ENCODE measurements at places on chromosomes 1 and 21.

GRCh38 chr1:17616731-17617279 is 77.3 kb downstream of the ARHGEF10L start:
- DNase-seq: no peak

DNA sequence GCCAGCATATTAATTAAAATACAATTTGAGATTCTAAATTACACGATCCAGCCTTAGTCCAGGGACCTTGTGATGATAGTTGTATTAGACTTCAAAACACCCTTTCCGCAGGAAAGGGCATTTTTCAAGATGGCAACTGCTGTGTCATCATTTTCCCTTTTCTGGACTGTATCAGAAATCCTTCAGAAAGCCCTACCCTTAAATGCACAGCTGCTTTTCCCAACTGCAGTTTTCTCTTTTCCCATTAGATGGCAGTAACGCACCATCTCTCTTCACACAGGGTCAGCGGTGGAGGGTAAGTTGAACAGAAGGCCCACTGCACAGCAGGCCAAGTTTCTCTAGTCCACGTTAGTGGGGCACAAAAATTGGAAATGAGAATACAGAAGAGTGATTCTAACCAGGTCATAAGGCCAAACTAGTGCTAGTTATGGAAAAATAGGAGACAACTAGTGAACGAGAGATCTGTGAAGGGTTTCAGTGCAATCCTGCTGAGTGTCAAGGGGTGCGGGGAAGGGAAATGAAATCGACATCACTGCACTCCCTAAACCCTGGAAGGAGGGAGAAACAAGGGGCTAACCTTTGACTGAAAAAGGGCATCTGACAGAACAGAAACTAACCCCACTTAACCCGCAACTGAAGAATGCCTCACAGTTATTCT is 22.1 kb upstream of the TDRD10 start:
- DNase-seq: peak; percentile 82

- no peak for DNase-seq
Measured at GRCh38 chr21:15370462-15370975, 305.7 kb upstream of the NRIP1 start.

DNA sequence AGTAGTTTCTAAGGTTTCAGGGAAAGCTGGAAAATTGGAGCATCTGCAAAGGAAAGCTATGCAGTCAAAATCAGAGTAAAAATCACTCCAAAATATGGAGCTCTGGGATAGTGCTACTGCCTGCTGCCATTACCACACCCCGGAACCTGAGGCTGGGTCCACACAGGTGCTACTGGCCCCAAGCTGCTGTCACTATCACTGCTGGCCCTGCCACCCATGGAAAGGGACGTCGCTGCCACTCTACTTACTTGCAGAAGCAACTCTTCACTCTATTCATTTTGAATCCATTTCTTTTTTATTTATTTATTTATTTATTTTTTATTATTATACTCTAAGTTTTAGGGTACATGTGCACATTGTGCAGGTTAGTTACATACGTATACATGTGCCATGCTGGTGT is 60.3 kb upstream of the RGS18 start:
- DNase-seq: no peak

DNA sequence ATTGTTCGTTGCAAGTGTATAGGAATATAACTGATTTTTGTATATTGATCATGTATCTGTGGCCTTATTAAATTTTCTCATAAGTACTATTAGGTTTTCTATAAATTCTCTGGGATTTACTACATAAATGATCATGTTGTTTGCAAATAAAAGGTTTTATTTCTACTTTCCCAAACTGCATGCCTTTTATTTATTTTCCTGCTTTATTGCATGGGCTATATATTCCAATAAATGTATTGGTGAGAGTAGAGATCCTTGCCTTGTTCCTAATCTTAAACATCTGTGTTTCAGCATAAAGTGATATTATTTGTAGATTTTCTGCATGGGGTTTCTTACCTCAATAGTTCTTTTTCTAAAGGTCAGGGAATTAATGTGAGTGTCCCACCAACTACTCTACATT is 107.0 kb upstream of the CD55 start:
- DNase-seq: no peak

DNA sequence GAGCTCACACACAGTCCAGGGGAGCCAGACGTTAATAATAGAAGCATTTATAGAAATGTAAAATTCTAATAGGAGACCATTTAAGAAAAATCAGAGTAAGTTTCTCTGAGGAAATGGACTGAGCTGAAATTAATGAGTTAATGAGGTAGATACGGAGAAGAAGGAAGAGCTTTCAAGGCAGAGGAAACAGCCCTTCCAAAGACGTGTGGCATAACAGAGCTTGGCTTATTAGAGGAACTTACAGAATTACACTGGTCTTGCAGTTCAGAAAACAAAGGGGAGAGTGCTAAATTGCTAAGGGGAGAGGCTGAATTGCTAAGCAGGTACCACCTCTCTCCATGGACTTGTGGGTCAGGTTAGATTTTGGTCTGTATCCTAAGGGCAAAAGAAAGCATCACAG is 8.2 kb upstream of the PIGK start:
- DNase-seq: no peak

DNA sequence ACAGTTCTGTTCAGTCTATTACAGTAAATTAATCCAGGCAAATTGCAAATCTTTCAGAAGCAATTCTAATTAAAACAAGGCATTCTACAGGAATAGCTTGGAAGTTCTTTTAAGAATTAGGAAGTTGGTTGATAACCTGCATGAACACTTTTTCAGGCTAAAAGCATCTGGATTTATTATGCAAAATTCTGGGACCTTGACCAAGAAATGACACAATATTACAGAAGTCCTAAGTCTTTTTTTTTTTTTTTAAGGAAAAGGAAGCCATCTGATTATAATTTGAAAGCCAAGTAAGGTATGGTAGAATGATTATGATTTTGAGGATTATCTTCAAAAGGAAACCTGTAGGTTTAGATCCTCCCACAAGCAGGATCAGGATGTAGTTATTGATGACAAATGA is 74.7 kb upstream of the KCNK2 start:
- DNase-seq: no peak

GRCh38 chr1:180988253-180988752 is 34.4 kb downstream of the STX6 start:
- DNase-seq: no peak

DNA sequence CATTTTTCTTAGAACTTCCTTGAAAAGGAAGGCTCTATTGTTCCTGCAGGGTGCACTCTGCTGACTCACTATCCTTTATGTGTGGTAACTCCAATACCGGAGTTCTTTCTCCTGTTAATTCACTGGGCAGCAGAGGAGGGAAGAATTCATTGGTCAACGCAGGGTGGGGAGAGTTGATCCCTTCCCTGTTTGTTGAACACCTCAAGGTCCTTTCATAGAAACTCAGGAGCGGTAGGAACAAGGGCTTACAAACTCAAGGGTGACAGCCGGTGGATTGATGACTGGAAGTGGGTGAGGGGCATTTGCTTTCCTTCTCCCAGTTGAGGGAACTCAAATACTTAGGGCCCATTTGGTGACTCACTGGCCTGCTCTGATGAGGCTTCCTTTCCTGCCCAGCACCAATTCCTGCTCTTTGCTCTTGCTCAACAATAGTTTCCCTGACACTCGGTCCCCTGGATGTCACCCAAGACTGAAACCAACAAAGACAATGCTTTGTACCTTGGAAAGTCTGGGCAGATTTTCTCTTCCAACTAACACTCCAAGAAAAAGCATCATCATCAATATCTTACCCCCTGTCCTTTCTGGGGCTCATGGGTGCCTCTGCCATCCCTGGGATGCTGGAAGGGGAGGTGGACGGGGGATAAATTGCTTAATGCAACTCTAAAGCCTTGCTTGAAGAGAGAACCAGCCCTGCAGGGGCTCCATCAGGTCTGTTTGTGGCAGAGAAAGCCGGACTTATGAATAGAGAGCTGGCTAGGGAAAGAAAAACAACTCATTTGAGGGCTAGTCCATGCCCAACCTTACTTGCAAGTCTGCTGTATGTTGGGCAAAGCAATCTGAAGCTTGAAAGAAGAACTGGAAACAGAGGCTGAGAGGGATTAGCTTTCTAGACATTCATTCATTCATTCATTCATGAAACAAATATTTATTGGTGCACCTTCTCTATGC is 9.3 kb downstream of the SLC26A9 start:
- no peak for DNase-seq

DNA sequence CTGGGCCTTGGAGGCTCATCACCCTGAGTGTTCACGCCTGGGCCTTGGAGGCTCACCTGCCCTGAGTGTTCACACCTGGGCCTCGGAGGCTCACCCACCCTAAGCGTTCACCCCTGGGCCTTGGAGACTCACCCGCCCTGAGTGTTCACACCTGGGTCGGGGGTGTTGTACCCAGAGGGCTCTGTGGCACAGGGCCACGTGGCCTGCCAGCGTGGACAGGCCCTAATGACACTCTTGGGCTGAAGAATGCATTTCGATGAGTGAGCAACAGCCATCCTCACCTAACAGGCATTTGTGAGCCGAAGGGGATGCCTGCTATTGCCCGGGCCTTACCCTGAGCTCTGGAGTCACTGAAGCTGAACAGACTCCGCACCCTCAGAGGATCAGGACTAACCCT is 17.5 kb downstream of the SLC19A1 start:
- DNase-seq: no peak

GRCh38 chr1:205748403-205749233 is 1.4 kb downstream of the NUCKS1 start:
- peak; percentile 33 for DNase-seq

GRCh38 chr1:170537798-170538503 is 6.0 kb downstream of the GORAB start:
- no peak for DNase-seq

- no peak for DNase-seq
Measured at GRCh38 chr1:246608616-246609376, 42.5 kb downstream of the CNST start.

DNA sequence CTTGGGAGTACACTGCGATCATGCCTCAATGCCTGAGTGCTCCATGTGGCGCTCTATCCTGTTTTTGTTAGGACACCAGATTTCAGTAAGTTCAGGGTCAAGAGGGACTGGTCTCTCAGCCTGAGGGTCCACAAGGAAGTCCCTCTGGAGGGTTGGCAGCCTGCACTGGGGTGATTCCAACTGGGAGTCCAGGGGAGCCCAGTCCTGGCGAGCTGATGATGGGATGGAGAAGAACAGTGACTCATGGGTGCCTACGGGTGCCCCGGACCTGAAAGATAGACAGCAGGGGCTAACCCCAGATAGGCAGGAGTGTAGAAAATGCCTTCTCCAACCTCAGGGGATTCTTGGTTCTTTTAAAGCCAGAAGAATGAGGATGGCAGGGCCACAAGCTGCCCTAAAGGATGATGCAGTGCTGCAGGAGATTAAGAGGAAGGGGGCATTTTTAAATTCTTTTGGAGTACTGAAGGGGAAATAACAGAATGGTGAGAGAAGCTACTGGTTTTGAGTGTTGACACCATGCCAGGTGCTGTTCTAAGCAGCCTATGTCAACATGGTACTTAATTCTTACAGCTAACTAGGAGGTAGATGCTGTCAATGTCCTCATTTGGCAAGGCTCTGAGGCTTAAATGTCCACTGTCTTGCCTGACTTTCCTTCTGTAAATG is 68.4 kb upstream of the TLR5 start:
- no peak for DNase-seq

- no peak for DNase-seq
Measured at GRCh38 chr1:65371544-65371943, 48.9 kb upstream of the LEPR start.

DNA sequence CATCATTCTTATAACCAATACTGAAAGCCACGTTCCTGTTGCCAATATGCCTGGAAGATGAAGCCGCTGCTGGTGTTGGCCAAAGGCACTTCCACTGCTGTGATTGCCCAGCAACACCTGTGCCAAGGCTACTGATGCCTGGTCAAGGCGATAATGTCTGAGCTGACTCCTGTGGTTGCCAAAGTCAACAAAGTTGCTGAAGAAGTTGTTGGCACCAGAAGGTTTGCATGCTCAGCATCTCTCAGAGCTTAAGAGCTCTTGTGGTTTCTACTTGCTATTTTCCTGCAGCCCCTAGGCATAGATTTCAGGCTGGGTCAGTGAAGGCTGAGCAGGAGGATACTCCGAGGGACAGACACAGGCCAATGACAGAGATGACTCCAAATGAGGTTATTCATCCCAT is 63.4 kb upstream of the RAB3GAP2 start:
- no peak for DNase-seq

- DNase-seq: no peak
Measured at GRCh38 chr1:7045897-7046296, 260.6 kb downstream of the CAMTA1 start.

- DNase-seq: no peak
Measured at GRCh38 chr1:163265547-163265946, 56.2 kb upstream of the NUF2 start.

- no peak for DNase-seq
Measured at GRCh38 chr1:169048043-169048442, 58.4 kb upstream of the ATP1B1 start.

DNA sequence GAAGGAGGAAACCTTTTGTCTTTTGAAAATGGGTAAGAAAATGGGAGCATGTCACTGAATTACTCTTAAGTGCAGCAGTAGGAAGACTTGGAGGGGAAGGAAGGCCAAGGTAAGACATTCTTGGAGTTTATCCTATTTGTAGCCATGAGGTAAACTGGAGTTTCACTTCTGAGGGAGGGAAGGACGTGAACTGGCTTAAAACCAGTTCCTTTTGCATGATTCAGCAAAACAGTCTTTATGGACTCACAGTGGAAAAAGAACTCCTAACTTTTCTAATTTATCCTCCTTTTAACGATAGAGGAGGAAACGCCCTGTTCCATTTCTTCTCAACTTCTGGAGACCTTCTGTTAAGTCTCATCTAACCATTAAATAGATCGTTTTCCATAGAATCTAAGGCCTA is 2.5 kb downstream of the PRDX6 start:
- no peak for DNase-seq

- DNase-seq: no peak
Measured at GRCh38 chr1:107277022-107277421, 136.2 kb downstream of the NTNG1 start.

- DNase-seq: no peak
Measured at GRCh38 chr1:29412591-29412990, 176.3 kb downstream of the PTPRU start.

DNA sequence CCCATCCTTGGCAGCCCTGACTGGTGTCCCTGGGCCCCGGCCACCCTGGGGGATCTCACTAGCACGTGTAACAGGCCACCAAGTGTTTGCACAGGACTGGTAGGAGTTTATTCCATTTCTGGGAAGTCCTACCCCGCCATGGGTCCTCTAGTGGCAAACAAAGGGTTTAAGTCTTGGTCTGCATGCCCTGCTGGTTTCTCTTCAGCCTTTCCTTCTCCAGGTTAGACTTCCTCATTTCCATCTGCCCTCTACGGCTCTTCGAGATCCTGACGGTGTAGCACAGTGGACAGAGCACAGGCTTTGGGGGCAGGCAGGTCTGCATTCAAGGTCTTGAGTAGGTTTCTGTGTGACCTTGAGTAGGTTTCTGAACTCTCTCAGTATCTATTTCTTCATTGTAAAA is 2.8 kb downstream of the AGTRAP start:
- no peak for DNase-seq

DNA sequence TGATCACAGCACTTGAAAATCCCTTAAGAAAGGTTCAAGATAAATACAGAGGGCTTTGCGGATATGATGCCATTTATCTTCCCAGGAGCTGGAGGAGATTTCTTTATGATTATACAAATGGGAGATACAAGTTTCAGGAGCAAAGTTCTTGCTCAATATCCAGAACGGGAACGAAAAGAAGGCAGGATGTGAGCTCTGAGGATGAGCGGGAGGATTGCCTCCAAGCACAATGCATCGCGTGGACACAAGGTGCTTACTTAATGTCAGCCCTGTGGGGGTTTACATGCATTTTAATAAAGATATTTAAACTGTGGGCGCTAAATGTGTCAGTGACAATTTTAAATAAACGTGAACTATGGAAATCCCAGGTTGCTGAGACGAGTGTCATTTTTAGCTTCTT is 59.0 kb downstream of the SYT6 start:
- no peak for DNase-seq
